Activated CD4-positive, alpha-beta T cell treated with anti-CD3 and anti-CD28 coated beads, Interleukin-2, Interleukin-6, amounts not matched to agents 100 ng/mL and 50 ng/mL, durations not matched to agents 16 hours and 8 hours (primary cell): ENCODE measurements at places on chromosomes 12 and 14.

- DNase-seq: no peak
Measured at GRCh38 chr12:25675808-25676207, 122.7 kb upstream of the LMNTD1 start.

DNA sequence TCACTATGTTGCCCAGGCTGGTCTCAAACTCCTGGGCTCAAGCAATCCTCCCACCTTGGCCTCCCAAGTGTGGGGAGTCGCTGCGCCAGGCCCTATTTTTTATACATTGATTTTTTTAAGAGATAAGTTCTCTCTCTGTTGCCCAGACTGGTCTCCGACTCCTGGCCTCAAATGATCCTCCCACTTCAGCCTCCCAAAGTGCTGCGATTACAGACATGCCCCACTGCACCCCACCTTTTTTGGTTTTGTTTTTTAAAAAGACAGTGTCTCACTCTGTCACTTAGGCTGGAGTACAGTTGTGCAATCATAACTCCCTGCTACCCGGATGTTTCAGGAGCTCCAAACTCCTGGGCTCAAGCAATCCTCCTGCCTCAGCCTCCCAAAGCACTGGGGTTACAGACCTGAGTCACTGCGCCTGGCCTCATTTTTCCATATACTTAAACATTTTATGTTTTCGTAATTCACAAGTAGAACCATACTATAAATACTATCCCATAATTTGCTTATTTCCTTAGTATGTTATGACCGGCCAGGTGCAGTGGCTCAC is 16.8 kb downstream of the HECTD1 start:
- DNase-seq: no peak

DNA sequence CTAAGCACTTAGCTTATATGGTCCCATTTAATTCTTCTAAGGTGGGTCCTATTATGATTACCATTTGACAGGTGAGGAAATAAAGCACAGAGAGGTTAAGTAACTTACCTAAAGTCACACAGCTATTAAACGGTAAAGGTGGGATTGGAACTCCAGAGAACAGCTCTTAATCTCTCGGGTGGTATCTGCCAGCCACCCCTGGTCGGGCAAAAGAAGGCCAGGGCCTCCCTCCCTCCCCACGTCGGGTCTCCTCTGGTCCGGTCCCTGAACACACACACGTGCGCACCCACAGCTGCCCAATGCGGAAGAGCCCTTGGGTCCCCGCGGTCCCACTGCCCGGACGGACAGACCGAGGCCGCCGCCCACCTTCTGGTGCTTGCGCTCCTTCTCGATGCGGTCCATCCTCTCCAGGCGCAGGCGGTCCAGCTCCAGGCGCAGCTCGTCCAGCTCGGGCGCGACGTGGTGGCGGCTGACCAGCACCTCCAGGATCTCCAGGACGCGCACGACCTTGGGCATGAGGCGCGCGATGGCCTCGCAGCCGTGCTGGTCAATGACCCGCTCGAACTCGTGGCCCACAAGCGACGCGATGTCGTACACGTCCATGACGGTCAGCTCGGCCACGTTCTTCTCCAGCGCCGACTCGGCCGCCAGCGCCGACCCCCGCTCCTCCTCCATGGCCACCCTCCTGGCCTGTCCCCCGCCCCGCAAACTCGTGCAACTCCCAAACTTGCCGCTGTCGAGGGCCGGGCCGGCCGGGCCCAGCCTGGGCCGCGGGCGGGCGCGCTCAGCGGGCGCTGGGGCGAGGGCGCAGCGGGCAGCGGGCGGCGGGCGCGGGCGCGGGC is 490 bp downstream of the RILPL1 start:
- DNase-seq: peak; percentile 3

GRCh38 chr12:68250454-68250853 is 3.0 kb downstream of the IL22 start:
- DNase-seq: no peak

GRCh38 chr12:47560415-47560814 is 145.4 kb downstream of the RPAP3 start:
- DNase-seq: no peak

- peak; percentile 0 for DNase-seq
Measured at GRCh38 chr14:51566831-51567582, 84.7 kb upstream of the FRMD6 start.

DNA sequence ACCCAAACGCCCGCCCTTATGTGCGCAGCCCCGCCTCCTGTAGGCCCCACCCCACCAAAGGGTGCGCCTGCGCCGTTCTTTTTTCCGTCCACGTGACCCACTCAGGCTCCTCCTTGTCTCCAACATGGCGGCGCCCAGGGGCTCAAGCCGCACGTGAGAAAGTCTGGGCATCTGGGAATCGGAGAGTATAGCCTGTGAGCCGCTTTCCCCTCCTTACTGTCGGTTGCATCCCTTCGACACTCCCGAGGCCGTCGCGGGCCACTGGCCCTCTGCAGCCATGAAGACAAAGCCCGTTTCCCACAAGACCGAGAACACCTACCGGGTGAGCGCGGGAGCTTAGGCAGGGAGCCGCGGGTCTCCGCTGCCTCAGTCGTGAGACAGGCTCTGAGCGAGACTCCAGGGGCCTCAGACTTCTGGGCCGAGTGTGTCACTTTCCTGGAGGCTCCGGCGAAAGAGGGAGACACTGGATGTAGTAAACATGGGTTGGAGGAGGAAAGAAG is at the start of gene UTP20:
Gene UTP20 (plus strand): TSS at position 100 of the 500 bp plus-strand sequence. CDS start 178 bp downstream, at position 278.
- peak; percentile 95 for DNase-seq

DNA sequence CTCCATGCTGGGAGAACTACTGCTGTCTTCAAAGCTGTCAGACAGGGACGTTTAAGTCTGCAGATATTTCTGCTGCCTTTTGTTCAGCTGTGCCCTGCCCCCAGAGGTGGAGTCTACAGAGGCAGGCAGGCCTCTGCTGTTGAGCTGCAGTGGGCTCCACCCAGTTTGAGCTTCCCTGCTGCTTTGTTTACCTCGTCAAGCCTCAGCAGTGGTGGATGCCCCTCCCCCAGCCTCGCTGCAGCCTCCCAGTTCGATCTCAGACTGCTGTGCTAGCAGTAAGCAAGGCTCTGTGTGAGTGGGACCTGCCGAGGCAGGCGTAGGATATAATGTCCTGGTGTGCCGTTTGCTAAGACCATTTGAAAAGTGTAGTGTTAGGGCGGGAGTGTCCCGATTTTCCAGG is 31.4 kb upstream of the RFX4 start:
- DNase-seq: no peak

GRCh38 chr14:24408764-24409163 is 10.0 kb downstream of the NYNRIN start:
- DNase-seq: no peak

DNA sequence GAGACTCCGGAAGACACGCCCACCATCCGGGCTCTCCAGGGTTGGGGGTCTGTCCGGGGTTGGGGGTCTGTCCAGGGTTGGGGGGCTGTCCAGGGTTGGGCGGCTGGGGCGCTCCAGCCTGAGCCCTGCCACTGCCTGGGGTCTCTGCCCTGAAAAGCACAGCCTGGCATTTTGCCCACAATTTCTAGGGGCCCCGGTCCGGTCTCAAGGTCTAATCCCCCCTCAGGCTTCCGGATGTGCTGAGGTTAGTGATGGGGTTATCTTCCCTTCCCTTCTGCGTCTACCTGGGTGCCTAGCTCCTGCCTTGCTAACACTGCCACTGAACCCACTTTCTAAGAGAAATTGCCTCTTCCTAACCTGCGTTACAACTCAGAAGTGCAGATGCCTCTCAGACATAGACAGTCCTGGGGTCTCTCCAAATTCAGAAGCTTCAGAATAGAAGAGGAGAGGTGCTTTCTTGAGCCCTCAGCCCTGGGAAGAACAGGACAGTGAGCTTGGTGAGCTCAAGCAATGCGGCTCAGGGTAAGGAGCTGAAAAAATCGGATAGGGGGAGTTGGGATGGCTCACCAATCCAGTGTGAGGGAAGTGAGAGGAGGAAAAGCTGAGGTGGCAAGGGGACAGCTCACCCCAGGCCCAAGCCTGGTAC is 5.7 kb downstream of the LHX5 start:
- no peak for DNase-seq

- DNase-seq: no peak
Measured at GRCh38 chr14:69719501-69719951, 47.4 kb upstream of the SRSF5 start.

DNA sequence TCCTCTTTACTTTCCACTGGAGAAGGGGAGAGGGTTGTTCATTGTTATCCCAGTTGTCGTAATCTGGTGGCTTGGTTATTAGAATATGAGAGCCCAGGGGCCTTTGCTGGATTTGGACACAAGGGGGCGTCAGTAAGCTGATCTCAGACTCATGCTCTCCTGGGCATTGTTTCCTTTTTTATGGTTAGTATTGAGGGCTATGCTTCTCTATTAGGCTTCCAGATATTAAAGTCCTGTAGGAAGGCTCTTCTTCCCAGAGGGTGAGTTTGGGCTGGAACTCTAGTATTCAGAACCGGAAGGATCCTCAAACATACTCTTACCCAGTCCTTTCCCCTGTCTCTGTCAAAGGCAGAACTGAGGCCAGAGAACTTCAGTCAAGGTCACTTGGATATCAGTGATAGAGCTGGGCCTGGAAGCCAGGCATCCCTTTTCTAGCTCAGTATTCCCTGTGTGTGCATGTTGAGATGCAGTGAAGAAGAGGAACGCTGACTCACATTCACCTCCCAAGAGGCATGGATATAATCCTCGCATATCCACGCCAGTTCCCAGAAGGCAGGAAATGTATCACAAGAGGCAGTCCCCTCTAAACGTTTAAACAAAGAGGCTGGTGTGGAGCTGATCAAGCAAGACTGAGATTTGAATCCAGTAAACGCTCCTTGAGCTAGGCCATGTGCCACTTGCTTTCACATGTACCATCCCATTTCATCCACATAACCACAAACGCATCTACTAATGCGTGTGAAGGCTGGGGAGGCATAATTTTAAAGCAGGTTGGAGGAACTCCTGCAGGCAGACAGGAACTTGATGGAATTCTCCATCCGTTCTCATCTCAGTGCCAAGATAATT is 41.6 kb downstream of the UBE3B start:
- DNase-seq: peak; percentile 70

DNA sequence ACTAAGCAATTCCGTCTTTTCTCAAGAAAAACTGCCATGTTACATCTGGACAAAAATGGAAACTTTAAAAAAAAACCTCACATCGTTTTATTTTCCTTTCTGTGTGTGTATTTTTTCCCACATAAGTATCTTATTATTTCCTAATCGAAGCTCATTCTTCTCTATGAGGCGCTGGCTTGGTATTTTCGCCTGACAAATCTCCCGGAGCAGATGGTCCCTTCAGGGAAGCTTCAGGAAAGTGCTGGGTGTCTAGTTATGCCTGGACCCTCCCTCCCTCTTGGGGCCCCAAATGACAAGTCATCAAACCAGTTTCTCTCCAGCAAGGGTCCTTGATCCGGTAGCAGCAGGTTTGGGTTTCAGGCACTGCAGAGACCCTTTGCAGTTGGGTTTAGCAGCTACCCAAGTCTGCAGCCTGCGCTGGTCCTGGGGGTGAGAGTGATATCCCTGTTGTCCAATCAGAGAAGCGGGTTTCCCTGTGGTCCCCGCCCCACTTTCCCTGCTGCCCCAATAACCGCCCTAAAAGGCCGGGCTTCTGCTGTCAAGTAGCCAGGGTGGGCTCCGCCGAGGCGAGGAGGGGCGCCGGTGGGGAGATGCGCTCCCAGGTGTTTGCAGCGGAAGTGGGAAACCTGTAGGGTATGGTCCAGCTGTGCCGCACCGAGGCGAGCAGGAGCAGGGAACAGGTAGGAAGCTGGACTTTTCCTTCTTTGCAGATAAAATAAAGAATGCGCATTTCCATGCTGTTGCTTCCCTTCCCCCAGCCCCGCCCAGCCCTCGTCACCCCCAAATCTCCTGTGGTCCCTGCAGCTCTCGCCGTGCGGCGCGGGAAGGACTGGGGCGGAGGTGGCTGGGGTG is at the start of gene CNTN1:
Gene CNTN1 (plus strand): TSS at position 527 of the 852 bp plus-strand sequence.
- no peak for DNase-seq

DNA sequence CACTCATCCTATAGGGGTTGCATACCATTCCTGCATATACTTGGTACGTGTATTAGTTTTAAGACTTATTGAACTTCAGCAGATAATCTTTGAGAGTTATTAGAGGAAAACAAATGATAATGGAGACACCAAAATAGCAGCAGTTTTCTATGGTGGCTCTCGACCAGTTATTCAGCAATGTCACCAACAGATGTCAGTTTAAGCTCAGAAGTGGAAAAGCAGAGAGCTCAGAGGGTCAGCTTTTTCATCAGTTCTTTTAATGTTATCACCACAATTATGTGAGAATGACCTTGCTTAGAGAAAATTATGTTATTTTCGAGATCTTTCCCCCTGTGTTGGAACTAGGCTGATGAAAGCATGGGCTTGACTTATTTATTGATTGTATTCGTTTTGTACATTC is 32.0 kb downstream of the PTPN11 start:
- DNase-seq: no peak

- DNase-seq: peak; percentile 89
Measured at GRCh38 chr12:120231316-120232011, 30.6 kb upstream of the RPLP0 start.

DNA sequence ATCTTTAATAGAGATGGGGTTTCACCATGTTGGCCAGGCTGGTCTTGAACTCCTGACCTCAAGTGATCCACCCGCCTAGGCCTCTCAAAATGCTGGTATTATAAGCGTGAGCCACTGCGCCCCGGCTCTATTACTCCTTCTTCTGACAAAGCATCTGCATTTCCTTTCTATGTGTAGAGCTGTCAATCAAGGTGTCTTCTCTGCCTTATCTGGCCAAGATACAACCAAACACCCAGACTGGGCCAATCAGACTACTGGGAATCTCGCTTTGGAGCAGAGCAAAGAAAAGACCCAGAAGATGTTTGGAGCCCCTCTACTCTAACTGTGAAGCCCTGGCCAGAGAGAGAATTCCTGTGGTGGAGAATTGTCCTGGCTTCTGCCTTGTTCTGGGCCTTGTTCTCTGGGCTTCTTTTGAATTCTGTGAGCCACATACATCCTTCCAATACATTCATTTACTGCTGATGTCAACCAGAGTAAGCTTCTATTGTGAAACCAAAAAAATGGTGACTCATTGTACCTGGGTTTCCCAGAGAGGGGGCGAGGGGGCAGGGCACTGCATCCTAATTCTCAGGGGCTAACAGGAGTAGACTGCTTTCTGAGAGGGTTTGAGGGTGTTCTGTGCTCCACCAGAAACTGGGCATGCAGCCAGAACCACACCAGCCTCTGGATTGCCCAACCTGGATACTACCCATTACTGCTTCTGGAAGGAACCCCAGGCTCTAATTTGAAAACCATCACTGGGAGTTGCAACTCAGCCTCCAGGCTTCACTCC is 18.8 kb upstream of the FLVCR2 start:
- DNase-seq: peak; percentile 82

GRCh38 chr12:61781021-61781581 is 479.1 kb upstream of the USP15 start:
- DNase-seq: no peak

- DNase-seq: no peak
Measured at GRCh38 chr12:89513544-89513943, 11.1 kb downstream of the GALNT4 start.

- DNase-seq: no peak
Measured at GRCh38 chr14:34270361-34270760, 191.7 kb downstream of the SPTSSA start.

GRCh38 chr12:23763724-23764123 is 185.7 kb downstream of the SOX5 start:
- DNase-seq: no peak

DNA sequence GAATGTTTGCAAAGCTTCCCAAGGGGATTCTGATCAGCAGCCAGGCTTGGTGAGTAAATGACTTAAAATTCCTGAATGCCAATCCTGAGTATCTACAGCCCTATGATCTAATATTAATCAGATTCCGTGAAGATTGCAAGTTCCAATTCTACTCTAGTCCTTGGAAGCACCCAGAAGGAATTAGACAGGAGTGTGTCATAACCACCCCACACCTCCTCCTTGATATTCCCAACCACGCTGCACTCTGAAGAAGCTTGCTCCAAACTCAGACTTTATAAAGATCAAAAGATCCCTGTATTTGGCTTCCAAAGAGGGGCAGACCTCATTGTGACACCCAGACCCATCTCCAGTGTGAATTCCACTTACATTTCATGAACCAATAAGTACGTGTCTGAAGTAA is 306.0 kb downstream of the BCL11B start:
- no peak for DNase-seq
